Urothelium cell line (cell line): ENCODE measurements at places on chromosomes 6 and 20.

DNA sequence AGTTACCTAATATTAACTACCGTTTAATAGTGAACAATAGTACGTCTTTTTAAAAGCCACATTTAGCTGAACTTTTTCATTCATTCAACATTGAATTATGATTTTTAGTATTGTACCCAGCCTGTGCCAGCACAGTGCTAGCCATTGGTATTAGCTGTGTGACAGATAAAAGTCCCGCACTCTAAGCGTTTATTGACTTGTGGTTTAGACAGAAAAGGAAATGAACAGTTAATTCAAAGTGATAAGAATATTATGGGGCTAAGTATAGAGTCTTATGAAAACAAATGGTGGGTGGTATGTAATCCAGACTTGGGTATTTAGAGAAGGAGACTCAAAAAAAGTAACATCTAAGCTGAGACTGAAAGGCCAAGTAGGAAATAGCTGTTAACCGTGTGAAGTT, 202.3 kb downstream of the RPS12 start:
- no peak for DNase-seq

- no peak for DNase-seq
Measured at GRCh38 chr20:10316582-10316981, 98.0 kb downstream of the SNAP25 start.

DNA sequence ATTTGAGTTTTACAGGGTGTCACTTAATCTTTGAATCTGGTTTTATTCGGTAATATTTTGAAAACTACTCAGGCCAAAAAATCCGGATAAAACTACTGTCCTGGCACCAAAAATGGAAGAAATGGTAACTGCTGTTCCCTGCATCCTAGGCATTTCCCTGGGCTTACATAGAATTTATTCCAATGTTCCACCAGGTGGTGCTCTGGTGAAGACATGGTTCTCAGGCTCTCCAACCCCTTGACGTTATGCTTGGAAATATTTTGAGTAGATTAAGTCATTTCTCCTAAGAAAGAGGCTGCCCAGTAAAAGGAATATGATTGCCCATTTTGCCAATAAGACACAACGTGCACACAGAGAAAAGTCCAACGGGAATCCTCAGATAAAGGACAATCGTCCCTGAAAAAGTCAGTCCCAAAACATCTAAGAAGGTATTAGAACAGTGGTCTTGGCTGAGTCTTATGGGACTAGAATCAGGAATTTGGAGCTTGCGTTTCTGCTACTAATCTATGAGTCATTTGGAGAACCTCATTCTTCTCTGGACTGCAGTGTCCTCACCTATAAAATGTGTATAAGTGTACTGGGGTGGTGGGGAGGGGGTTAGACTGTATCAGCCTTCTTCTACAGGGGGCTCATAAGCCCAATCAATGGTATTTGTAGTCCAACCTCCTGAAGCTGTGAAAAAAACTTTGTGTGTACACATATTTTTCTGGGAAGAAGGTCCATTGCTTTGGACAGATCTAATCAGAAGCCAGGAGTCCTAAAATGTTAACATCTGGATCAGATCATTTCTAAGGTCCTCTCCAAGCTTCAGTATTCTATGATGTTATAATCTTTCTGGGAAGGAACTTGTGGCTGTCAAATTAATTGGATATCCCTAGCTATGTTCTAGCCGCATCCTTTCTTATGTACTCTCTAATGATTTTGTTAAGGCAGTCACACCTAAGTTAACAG, 131.0 kb upstream of the BMP2 start:
- peak; percentile 56 for DNase-seq

- DNase-seq, result no peak
Measured at GRCh38 chr6:13941902-13942301, 17.1 kb downstream of the RNF182 start.

DNA sequence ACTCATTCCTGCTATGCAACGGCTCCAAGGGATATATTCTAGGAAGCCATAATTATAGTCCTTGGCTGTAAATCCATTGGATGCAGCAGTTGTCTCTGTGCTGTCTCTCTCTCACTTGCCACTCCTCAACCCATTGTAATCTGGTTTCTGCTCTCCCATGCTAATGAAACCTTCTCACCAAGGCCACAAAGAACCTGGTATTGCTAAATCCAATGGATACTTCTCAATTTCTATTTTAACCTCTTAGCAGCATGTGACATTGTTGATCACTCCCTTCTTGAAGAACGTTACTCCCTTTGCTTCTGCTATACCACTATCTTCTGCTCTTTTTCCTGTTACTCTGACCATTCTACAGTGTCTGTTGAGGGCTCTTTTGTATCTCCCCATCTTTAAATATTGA, 39.8 kb upstream of the GCLC start:
- DNase-seq, result no peak

- DNase-seq, result no peak
Measured at GRCh38 chr6:113597231-113597583, 259.9 kb upstream of the MARCKS start.

GRCh38 chr6:20433929-20434328, 32.2 kb downstream of the E2F3 start:
- DNase-seq, result no peak

GRCh38 chr20:51562027-51562331, 19.5 kb upstream of the NFATC2 start:
- DNase-seq, result peak; percentile 46

DNA sequence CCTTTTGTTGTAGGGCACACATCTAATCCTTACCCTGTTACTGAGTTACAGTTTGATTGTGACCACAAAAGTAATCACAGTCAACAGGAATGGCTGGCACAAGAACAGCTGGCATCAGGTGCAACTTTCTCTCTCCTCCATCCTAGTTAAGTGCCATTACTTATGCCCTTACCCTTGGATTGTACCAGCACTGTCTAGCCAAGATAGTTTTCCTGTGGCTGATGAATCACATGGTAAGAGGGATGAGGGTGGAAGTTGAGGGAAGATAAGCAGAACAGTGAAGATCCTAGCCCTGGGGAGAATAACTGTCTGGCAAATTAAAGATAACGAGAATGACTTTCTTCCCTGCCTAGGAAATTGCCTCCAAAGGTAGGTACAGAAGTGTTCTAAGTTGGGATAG, 42.0 kb downstream of the RNF217 start:
- DNase-seq, result no peak

DNA sequence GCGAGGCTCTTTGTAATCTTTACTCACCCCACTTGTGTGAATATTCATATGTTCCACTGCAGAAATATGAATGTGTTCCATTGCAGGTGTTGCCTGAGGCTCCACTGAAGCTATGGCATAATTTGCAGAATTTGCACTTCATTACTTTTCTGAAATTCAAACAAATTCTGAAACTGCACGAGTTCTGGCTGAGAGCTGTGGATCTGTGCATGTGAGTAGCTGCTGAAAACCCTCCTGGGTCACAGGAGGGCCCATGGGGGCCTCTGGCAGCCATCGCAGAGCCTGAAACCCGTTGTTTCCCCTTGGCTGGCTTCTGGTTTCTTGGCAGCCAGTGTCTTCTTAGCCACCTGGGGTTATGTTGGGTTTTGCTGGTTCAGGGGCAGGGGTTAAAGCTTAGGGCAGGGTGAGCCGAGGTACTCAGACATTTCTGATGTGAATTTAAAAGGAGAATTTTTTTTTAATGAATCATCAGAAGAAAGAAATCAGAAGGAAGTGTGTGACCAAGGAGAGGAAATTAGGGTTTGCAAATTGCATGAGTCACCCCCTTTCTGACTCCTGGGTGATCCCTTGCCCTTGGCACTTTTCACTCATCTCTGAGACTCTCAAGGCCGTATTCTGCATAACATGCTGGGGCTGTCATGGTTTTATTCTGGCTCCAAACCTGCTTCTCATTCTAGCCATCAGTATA, 40.6 kb downstream of the TOX2 start:
- DNase-seq, result peak; percentile 89

GRCh38 chr6:30041221-30041620, 19.8 kb upstream of the POLR1H start:
- DNase-seq, result no peak

GRCh38 chr6:160494576-160494975, 146.4 kb downstream of the SLC22A3 start:
- DNase-seq, result no peak

- DNase-seq, result no peak
Measured at GRCh38 chr6:152295346-152295745, 341.8 kb downstream of the SYNE1 start.

DNA sequence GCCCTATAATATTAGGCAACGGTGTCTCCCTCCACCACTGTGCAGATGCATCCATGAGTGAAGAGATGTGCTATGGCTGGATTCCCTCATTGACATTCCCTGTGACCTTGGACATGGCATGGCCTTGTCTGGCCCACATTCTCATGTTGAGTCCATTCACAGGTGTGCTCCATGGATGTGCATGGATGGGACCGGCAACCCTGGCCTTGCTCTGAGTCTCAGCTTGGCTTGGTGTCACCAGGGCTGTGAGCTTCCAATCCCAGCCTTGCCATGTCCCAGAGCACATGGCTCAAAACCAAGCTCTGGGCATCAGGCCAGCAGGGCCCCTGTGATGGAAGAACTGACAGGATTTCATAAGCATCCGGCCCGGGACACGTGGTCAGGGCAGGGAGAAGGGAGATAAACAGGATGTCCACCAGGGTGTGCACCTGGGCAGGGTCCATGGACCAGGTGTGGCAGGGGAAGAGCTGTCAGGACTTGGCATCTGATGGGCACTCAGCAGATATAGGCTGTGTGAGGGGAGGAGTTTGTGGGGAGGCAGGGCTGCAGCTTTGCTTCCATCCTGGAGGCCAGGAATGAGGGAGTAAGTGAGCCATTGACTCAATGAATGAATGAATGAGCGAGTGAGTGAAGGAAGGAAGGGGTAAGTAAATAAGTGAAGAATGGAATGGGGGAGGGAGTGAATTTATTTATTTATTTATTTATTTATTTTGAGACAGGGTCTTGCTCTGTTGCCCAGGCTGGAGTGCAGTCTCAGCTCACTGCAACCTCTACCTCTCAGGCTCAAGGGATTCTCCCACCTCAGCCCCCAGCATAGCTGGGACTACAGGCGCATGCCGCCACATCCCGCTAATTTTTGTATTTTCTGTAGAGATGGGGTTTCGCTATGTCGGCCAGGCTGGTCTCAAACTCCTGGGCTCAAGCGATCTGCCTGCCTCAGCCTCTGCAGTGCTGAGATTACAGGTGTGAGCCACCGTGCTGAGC, 15.7 kb downstream of the NRSN2 start:
- DNase-seq, result peak; percentile 75

DNA sequence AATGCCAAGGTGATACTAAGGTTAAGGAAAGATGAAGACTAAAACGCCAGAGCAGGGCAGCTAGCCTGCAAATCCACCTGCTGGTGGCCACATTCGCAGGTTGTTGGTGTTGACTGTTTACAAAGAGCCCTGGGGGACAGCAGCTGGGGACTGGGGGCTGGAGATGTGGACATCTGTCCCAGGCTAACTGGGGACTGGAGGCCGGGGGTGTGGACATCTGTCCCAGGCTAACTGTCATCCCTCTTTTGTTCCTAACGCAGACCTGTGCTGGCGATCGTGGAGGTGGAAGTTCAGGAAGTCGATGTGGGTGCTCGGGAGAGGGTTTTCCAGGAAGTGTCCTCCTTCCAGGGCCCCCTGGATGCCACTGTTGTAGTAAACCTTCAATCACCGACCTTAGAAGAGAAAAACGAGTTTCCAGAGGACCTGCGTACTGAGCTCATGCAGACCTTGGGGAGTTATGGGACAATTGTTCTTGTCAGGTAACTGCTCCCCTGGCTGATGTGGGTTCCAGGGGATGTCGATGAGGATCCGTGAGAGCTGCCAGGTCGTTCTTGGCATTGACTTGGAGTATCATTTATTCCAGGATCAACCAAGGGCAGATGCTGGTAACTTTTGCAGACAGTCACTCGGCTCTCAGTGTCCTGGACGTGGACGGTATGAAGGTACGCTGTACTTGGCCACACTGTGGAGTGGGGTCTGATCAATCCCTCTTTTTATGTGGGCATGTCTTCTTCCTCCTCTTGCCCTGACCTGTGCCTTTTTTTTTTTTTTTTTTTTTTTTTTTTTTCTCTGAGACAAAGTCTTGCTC, 87.0 kb downstream of the SERAC1 start:
- no peak for DNase-seq
